Epithelial cell of proximal tubule (primary cell): ENCODE measurements at places on chromosomes 1 and 21. TPM values are rescaled to one million over a fixed set of nuclear protein-coding genes. Genes with fewer than 3 reads are reported as not detected.

SNIP1 gene
- total RNA-seq = 6.8 and 8.3 TPM in 2 replicates

OVAAL gene
- total RNA-seq = not detected in 2 replicates

SPRR2D gene
- not detected in 2 replicates for total RNA-seq

HHIPL2 gene
- not detected in 2 replicates for total RNA-seq

LEFTY1 gene
- not detected in 2 replicates for total RNA-seq

CYP4X1 gene
- total RNA-seq = 0.46 TPM in 1 of 2 replicates, not detected in the other

RGS13 gene
- not detected in 2 replicates for total RNA-seq

CD5L gene
- total RNA-seq = not detected in 2 replicates

LORICRIN gene
- total RNA-seq = not detected in 2 replicates

DYRK1A gene
- 23.6 and 28.9 TPM in 2 replicates for total RNA-seq

LRRN2 gene
- total RNA-seq = 1.1 and 5.4 TPM in 2 replicates

- DNase-seq = no peak
Measured at GRCh38 chr1:214107322-214108096, 119.7 kb downstream of the PROX1 start.

DNA sequence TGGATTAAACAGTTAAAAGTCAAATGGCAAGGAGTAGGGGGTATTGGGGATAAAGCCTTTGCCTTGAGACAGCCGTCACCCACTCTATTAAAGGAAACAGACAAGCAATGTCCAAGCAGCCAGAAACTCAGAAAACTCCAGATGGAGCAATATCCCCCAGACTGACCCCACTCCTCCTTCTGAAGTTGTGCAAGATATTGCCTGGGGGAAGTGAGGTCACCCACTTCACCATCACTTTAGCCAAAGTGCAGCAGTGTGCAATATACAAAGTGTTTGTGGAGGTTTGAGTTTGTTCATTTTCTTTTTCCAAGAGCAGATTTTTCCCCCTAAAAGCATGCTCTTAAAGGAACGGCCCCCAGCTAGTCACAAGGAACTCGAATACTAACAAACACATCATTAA, 125.1 kb downstream of the ETS2 start:
- DNase-seq = no peak

- DNase-seq = no peak
Measured at GRCh38 chr1:225418598-225418997, 9.2 kb downstream of the LBR start.

DNA sequence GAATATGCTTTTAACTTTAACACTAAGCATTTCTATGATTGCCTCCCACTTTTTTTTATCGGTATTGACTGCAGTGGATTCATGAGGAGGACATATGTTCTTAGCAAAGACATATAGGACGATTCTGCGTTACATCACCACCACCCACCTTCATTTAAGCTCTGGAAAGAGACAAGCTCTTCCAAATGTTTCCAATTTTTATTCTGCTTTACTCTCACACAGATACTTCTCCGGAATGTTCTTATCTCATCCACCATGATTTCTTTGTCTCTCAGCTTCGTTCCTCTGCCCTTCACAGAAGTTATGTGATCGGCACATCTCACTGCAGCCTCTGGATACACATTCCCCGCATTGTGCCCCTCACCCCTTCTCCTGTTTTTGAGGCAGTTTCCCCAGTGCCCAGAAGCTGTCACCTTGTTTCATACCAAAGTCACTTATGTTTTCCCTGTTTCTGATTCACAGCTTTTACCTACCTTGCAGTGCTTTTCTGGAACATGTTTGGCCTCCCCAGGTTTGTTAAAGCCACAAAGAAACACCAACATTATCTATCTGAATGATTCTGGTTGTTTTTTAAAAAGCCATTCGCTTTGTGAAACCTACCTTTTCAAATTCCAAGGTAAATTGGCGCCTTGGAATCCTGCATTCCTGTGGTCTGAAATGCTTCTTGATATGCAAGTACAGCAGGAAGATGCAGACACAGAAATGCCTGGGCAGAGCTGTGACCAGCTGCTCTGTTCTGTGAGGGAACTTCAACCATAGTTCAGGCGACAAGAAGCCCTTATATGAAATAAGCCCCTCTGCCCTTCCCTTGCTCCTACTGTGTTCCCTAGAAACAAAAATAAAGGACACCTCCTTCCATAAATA, 1020.2 kb downstream of the TTLL7 start:
- no peak for DNase-seq

DNA sequence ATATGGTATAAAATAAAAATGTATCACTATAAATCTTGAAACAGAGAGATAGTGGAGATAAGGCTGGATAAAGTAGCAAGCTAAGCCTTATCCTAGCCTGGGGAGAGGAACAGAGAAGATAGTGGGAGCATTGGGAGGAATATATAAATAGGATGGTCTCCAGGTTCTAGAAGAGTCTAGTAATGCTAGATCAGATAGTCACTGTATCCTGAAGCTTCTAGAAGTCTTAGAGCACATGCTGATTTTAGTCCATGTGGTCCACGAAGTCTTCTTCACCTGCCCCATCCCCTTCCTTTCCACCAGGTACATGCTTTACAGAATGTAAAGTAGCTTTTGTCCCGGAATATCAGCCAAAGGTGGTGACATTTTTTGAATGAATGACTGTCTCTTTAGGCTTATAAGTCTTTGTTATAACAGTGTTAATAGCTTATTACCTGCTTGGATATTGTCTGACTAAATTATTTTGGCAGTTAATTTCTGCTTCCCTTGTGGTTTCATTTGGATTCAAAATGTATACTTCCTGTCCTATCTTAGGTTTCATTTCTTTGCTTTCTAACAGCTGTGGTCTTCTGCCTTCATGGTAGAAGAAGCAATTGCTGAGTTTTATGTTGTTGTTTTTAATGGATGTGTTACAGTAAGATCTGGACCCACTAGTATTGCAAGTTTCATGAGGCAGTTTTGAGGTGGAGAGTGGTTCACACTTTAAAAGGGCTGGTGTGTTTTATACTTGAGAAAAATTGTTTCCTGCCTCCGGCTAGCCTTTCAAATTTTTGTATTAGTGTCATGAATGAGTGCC, 5.9 kb downstream of the SMG7 start:
- DNase-seq = no peak

GRCh38 chr1:107220036-107220435, 79.2 kb downstream of the NTNG1 start:
- no peak for DNase-seq

GRCh38 chr1:196372896-196373536, 235.2 kb downstream of the KCNT2 start:
- no peak for DNase-seq

DNA sequence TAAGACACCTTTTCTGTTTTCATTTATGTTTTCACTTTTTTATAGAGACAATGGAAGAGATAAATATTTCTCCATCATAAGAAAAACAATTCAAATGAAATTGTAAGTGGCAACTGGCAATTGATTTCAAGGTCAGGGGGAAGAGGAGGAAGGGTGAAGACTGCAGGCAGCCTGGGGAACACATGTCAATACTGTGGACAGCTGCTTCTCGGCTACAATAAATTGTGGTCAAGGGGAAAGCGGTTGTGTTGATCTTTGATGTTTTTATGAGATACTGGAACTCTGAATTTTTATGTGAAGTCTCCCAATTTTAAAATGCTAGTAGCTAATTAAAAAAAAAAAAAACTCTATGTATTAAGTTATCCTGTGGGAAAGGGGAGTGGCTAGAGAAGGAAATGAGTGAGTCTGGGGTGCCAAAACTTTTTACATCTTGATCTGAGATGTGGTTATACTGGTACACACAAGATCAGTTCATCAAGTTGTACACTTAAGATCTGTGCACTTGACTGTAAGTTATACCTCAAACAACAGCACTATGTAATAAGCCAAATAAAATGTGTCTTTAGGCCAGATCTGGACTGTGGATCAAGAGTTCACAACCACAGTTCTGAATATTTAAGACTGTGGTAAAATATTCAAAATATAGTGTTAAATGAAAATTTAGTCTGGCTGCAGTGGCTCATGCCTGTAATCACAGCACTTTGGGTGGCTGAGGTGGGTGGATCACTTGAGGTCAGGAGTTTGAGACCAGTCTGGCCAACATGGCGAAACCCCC, 18.0 kb downstream of the SSX2IP start:
- no peak for DNase-seq

GRCh38 chr1:117060441-117061317, 553 bp downstream of the TTF2 start:
- DNase-seq = peak; percentile 22

DNA sequence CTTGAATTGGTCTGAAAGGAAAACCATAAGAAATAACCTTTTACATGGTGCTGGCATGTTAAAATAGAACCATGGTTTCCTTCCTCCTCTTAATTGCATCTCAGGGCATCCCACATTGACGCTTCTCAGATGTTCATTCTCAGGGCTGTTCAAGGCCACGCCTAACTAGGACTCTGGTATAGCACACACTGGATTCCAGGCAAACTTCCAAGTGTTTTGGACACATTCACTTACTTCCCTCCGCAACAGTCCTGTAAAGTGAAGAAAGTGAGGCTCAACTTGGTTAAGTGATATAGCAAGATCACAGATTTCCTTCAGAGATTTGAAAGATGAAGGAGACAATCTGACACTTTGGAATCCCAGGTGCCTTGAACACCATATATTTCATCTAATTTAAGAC, 244.8 kb downstream of the DUSP10 start:
- no peak for DNase-seq

GRCh38 chr1:183079712-183080388, 56.6 kb downstream of the LAMC1 start:
- DNase-seq = no peak

- no peak for DNase-seq
Measured at GRCh38 chr1:5837976-5838653, 154.1 kb downstream of the NPHP4 start.

- no peak for DNase-seq
Measured at GRCh38 chr1:152014943-152015342, 21.3 kb upstream of the S100A10 start.

DNA sequence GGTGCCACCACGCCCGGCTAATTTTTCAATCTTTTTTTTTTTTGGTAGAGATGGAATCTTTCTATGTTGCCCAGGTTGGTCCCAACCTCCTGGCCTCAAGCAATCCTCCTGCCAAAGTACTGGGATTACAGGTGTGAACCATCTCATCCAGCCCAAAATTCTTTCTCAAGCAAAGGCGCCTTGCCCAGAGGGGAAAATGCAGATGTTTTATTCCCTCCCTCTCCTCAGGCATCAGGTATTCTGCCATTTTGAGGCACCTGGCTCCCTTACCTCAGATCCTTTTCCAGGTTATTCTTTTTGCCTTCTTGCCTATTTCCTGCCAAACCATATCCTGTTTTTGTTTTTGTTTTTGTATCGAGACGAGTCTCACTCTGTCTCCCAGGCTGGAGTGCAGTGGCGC, 10.5 kb downstream of the ADAMTS4 start:
- no peak for DNase-seq

GRCh38 chr1:99481391-99481996, 164.4 kb upstream of the PALMD start:
- no peak for DNase-seq

DNA sequence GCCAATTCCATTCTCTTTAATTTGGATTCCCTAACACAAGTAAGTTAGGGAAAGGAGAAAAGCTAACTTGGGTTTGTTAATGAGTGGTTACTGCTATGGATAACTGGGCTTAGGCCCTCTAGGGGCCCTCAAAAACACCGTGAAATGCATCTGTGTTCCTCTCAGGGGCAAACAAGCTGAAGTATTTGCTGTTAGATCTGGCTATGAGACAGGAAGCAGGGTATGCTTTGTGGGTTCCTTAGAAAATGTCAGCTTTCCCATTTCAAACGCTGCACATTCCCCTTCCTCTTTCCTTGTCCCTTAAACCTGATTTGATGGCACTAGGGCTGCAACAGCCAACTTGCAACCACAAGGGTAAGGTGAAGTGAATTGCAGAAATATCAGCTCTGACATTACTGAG, 5.7 kb upstream of the CAP1 start:
- no peak for DNase-seq

GRCh38 chr1:19325368-19325957, 13.3 kb downstream of the SLC66A1 start:
- DNase-seq = no peak

DNA sequence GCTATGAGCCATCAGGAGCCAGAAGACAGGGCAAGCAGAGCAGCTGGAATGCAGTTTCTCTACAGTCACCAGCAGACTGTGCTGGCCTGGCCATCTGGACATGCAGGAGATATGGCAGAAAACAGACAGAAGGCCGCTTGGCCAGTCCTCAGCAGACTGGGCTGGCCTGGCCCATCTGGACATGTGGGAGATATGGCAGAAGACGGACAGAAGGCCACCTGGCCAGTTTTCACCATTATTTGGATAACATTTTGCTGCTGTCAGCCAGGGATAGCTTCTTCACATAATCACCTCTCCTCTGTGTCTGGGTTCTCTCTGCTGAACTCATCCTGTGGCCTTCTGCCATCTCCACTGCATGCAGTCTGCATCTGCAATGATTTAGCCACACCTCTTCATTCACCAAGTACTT, 25.0 kb upstream of the CACYBP start:
- DNase-seq = no peak

- DNase-seq = no peak
Measured at GRCh38 chr1:48526008-48526710, 54.2 kb upstream of the SPATA6 start.

GRCh38 chr1:31643976-31644559, 608 bp downstream of the PEF1 start:
- no peak for DNase-seq

DNA sequence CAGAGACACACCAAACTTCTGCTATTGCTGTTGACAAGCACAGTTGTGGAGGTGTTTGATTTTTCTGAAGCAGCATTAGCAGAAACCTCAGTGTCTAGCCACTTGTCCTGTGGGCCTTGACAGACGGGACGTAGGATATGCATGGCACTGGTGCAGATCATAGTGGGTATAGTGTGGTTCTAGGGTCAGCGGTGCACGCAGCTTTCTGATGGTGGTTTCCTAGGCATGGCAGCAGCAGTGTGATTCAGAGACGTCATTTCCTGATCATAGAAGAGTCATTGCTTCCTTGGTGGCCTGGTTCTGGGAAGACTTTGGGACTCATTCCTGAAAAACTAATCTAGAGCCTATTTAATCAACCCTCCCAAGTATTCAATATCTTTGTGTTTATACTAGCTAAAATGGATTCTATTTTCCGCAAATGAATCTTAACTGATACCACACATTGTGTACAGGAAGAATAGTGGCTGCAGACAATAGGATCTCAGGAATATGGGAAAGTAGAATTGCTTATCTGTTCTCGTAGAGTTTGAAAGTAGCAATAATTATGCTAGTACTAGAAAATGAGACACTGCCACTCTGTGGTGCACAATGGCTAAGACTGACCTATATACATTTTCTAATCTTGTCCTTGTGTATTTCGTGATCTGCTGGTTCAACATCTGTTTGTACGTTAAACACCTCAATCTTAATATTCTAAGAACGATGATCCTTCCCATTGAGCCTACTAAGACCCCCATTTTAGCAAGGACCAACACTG, 2.8 kb upstream of the USP1 start:
- no peak for DNase-seq

GRCh38 chr1:242017580-242018233, 18.8 kb upstream of the MAP1LC3C start:
- no peak for DNase-seq

DNA sequence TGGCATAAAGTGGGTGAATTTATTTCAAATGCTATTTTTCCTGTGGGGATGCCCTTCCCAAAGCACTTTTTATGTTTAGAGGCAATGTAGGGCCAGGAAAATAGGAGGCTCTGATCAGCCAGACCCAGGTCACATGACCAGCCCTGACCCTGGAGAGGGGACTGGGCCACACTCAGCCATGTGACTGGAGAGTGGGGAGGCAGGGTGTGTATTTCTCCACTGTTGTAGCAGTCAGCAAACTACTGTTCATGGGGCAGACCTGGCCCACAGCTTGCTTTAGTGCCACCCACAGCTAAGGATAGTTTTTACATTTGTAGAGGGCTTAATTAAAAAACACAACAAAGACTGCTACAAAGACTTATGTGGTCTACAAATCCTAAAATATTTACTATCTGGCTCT, 153.8 kb downstream of the ACTL8 start:
- DNase-seq = no peak
